ENCODE measurements at places on chromosomes 4 and X.

GRCh38 chr4:88166608-88167007 lies 8.2 kb upstream of the ABCG2 start:
- DNase-seq = no peak

DNA sequence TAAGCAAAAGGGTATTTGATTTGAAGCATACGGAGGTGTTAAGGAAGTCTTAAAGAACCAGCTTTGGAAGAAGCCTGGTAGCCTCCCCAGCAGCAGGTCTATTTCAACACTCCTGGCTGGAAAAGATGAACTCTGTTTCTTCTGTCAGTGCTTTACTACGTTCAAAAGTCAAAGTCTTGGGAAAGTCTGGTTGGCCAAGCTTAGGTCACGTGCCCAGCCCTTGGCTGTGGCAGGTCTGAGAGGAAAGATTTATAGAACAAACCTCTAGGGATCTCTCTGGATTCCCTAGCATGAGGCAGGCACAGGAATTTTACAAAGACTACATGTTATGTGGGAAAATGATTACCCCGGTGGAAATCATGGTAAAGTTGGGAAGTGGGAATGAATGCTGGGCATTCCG lies 8.6 kb upstream of the ARHGAP10 start:
- DNase-seq = no peak

DNA sequence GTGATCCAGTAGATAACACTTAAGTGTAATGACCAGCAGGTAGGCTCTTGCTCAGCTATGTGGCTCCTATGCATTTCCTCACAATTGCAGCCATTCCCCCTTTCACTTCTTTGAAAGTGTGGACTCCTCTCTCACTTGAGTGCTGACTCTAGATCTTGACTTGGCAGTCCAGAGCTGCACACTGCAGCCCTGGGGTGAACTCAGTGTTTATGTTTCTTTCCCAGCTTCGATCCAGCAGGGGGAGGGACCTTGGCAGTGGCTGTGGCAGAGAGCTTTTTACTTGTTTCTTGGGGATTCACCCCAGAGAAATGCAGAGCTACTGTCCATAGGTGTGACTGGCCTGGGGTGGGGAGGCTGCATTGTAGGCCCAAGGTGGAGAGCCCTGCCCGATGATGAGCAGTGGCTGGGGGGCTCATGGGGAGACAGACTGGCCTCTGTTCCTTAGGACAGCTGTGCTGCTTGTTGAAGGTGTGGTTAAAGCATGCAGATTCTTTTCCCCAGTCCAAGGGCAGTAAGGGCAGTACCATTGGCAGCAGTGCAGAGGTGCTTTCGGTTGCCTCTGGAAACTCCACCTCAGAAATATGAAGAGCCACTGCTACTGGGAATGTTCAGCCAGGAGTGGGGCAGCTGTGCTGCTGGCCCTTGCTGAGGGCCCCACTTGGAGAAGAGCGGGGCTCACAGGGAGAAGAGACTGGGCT lies 134.7 kb downstream of the SH3BGRL start:
- no peak for DNase-seq

DNA sequence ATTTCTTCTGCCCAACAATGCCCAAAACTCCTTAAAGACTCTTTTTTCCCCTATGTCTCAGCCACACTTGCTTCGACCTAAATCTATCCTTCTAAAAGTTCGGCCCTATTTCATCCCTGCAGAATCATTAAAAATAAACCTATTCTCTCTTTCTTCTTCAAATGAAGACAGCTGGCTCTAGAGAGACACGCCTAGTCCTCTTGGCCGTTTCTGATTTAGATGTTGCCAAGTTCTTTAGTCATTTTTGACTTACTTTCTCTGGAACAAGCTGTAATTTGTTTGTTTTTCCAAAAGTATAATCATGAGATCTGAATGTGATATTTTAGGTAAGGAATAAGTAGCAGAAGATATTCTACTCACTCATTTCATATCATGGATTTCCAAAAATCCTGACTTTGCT lies 211.6 kb downstream of the CENPC start:
- no peak for DNase-seq

- no peak for DNase-seq
Observed at GRCh38 chr4:71261633-71262121, 77.1 kb upstream of the SLC4A4 start.

DNA sequence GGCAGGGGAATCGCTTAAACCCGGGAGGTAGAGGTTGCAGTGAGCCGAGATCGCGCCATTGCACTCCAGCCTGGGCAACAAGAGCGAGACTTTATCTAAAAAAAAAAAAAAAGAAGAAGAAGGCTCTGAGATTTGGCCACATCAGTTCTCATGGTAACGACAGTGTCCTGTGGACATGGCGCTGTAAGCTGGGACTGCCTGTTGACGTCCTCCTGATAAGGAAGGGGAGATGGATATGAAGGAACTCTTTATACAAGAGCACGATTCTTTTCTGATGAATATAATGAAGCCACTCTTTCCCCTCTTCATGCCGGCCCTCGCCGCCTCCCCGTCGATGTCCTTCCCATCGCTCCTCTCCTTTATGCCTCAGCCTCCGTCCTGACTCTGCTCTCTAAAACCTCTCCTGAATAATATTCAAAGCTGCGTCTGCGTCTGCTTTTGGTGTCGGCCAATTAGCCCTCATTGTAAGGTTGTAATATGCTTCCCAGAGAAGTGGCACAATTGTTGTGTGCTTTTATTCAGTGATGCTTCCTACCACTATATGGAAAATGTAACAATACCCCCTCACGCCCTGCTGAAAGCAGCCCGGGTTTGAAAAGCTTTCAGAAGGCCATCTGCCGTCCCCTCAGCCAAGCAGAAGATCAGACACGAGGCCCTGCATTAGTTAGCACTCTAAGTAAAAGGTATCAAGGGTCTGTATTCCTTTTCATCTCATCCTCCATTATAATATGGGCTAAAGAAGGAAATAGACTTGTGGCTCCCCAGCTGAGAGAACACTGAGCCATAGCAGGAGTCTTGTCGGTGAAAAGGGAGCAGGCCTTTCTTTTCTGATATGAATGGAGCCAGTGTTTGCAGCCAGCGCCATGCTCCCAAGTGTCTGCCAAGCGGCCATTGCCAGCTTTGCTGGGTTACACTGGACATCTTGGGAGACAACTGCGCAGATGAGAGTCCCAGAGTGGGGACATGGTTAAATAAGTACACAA lies 22.1 kb upstream of the SCOC start:
- DNase-seq = no peak

Data from osteocyte (in vitro differentiated cells).